ENCODE measurements at places on chromosomes 2 and 18.

DNA sequence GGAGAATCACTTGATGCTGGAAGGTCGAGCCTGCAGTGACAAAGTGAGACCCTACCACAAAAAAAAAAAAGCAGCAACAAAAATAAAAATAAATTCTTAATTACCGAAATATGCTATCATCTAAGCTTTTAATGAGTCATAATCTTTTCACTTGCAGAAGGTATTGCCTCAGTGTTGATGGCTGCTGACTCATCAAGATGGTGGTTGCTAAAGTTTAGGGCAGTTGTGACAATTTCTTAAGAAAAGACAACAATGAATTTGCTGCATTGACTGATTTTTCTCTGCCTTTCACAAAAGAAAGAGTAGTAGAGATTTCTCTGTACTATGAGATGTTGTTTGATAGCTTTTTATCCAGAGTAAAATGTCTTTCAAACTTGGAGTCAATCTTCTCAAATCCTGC, 1809.0 kb downstream of the SUCLG1 start:
- DNase-seq = no peak

DNA sequence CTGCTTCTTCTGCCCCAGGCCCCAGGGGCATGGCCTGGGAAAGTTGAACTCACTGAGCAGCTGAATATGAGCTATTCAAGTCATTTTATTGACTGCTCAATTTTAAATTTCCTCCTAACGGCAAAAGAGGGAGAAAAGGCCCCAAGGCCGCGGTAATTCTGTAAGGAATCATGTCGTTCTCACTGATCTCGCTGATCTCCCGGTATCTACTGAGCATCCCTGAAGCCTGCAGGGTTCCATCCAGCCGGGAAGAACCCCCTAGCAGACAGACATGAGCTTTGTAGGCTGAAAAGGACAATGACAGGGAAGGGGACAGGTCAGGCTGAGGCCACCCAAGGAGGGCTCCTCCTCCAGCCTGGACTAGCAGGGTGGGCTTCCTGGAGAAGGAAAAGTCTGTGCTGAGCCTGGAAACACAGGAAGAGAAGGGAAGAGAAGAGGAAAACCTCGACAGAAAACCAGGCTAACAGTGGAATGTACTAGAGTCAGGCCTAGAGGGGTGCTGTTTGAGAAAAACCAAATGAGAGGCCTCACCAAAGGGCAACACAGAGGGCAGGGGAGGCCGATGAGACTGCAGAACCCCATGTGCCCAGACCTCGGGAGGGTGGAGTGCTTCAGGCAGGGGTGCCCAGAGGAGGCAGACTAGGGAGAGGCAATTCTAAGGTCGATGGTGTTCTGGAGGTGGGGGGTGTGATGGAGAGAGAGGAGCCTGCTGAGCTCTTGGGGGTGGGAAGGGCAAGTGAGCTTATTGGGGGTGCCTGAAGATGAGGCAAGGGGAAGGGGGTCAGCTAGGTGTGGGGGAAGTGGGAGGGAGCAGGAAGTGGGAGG, 2.9 kb upstream of the NPPC start:
- peak; percentile 2 for DNase-seq

DNA sequence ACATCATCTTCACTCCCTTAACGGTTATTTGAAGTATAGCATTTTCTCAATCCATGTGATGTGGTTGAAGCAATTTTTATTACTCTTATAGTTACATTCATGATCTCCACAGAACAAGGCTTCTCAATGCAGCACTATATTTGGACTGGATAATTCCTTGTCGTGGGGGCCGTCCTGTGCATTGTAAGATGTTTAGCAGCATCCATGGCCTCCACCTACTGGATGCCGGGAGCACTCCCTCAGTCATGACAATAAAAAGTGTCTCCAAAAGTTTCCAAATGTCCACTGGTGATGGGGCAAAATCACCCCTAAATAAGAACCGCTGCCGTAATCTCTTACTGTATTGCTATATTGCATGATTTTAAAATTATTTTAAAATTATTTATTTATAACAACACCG, 110.6 kb upstream of the DDX18 start:
- DNase-seq = no peak

DNA sequence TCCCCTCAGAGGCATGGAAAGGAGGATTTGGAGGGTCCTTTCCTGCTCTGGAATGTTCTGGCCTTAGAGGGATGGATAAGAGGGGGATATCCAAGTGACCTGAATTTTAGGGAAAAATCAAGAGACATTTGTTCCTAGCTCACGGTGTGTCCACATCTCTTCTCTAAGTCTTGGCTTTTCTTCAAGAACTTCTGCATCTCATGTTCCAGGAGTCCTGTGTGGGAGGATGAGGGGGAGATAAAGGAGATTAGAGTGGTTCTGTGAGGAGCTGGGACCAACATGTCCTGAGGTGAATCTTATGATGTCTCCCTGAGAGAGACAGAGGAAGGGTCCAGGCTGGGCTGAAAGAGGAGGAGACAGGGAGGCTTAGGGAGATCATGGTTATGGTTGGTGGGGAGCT, 11.7 kb downstream of the EMX1 start:
- no peak for DNase-seq

- DNase-seq = no peak
Measured at GRCh38 chr2:166568409-166568808, 74.4 kb upstream of the SCN7A start.

- no peak for DNase-seq
Measured at GRCh38 chr2:48540237-48540935, 10.4 kb downstream of the STON1 start.

All from pancreas (tissue), 10 donors.